ENCODE measurements at places on chromosomes 16 and 17. TPM values are rescaled to one million over a fixed set of nuclear protein-coding genes. Genes with fewer than 3 reads are reported as not detected.

Gene CD79B
- total RNA-seq, result 42.8 TPM

GRCh38 chr17:29151567-29151966 is 28.6 kb downstream of the MYO18A start:
- no peak overlapping the region for H3K27ac ChIP-seq
- no peak overlapping the region for H3K4me3 ChIP-seq
- no peak for DNase-seq
- no peaks in the 10 kb centered on the region for H3K36me3 ChIP-seq
- no peaks in the 10 kb centered on the region for H3K27me3 ChIP-seq
- H3K4me1 ChIP-seq, result peaks cover 31% of the 10 kb centered on the region

Gene CACNG3
- total RNA-seq, result not detected

Gene TRIM72
- not detected for total RNA-seq

DNA sequence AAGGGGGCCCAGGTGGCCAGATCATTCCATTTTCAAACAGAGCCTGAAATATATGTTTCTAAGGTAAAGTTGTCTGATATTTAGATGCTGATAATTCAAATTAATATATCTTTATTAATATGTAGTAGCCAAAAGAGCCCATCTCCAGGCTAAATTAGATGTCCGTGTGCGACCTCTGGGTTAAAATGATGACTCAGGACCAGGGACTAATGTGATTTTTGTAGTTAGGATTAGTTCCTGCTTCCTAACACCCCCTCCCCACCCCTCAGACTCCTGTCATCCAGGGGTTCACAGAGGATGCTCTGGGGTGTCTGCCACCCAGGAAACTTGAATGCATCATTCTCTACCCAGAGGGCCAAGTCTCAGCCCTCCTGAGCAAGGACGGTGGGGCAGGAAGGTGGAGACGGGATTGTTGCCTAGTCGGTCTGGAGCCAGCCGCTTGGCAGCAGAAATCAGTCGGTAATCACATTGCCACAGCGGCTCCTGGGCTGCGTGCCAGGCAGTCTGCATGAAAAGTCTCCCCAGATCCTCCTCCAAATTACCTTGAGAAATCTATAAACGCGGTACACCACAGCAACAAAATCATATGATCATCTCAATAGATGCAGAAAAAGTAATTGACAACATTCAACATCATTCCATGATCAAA is 29.8 kb downstream of the CNGB1 start:
- H3K4me3 ChIP-seq, result no peak overlapping the region
- no peak for DNase-seq
- H3K36me3 ChIP-seq, result no peaks in the 10 kb centered on the region
- H3K4me1 ChIP-seq, result no peaks in the 10 kb centered on the region
- peaks cover 6% of the 10 kb centered on the region for H3K27me3 ChIP-seq
- no peak overlapping the region for H3K27ac ChIP-seq

- H3K4me3 ChIP-seq, result no peak overlapping the region
- H3K27ac ChIP-seq, result no peak overlapping the region
- no peaks in the 10 kb centered on the region for H3K4me1 ChIP-seq
- DNase-seq, result no peak
These were observed 420.1 kb downstream of the HS3ST4 start for GRCh38 chr16:26111900-26112299.

DNA sequence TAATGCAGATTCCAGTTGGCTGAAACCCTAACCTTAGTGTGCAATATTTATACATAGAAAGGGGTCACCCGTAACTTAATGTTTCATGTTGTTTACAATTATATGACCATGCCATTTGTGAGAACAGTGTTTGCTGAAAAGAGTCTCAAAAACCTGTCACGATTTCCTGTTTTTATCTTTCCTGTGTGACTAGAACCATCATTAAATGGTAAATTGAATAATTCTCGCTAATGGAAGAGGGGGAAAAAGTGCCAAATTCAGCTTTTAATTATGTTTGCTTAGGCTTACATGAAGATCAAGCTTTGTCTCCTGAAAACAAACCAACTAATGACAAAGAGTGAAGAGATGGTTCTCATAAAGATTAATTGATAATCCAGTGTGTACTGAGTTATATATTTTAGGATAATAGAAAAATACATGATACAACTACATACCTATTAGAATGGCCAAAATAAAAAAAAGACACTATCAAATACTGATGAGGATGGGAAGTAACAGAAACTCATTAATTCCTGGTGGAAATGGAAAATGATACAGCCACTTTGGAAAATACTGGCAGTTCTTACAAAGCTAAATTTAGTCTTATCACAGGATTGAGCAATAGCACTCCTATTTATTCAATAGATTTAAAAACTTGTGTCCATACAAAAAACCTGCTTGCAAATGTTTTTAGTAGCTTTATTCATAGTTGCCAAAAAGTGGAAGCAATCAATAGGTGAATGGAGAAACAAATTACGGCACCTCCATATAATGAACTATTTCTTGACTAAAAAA is 141.7 kb downstream of the CDK5R1 start:
- no peak overlapping the region for H3K4me3 ChIP-seq
- H3K27ac ChIP-seq, result no peak overlapping the region
- H3K36me3 ChIP-seq, result no peaks in the 10 kb centered on the region
- DNase-seq, result no peak

Gene SOST
- not detected for total RNA-seq

DNA sequence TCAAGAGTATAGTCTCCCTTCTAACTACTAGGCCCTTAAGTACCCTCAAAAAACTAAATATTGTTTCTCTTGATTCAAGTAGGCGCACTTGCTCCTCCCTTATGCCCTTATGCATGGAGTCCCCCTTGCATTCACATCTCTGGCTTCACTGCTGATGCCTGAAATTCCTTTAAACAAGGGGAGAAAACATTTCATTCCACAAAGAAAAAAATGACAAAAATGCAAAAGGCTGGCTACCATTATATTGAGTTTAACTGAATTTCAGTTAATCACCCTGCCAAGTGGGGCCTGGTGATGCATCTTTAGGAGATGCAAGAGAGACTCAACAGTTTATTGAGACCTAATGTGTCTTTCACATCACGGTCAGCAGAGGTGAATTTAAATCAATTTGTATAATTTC is 35.6 kb downstream of the CRLF3 start:
- peak overlapping the region; percentile 79 for H3K27ac ChIP-seq
- H3K4me1 ChIP-seq, result peaks cover 4% of the 10 kb centered on the region
- no peak for DNase-seq
- H3K4me3 ChIP-seq, result no peak overlapping the region

DNA sequence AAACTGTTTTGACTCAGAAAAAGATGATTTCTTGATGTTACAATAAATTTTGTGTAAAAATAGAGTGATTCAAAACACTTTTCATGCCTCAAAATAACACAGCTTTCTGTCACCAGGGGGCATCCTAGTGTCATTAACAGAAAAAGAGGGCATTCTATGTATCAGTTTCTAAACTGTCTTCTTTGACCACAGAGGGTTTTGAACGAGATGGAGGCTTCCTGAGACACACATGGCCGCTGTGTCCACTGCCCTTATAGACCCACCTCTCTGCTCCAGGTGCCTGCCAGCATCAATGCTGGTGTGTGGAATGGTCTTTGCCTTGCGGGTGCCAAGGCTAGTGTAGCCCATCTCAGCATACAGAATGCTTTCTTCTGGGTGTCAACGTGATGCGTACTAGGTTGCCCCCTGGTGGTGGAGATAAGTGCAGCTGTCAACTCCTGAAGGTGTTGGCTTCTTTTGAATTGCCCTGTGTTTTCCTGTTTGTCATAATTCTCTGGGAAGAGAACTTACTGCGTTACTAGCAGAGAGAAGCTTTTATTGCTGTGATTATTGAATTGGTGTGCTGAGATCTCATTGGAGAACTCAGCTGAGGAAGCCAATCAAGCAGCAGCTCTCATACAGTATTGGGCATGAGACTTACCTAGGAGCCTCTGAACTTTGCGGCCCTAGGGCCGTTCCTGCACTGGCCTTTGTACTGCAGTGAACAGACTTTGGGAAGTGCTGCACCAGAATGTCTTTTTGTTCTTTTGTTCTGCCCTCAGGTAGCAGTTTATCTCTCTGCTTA is 38.6 kb downstream of the USP10 start:
- H3K27ac ChIP-seq, result peak overlapping the region; percentile 28
- peak; percentile 78 for DNase-seq
- H3K36me3 ChIP-seq, result no peaks in the 10 kb centered on the region
- no peak overlapping the region for H3K4me3 ChIP-seq
- H3K27me3 ChIP-seq, result no peaks in the 10 kb centered on the region

GRCh38 chr17:6254036-6254435 is 180.9 kb downstream of the AIPL1 start:
- no peaks in the 10 kb centered on the region for H3K36me3 ChIP-seq
- no peak for DNase-seq
- no peak overlapping the region for H3K27ac ChIP-seq
- peaks cover 69% of the 10 kb centered on the region for H3K27me3 ChIP-seq
- H3K4me3 ChIP-seq, result no peak overlapping the region
- no peaks in the 10 kb centered on the region for H3K4me1 ChIP-seq

Gene OVCA2
- 32.6 TPM for total RNA-seq
